ENCODE measurements at places on chromosomes 12 and 14.
A peak's percentile ranks its signal among the peaks of the same experiment; 100 is the strongest.

DNA sequence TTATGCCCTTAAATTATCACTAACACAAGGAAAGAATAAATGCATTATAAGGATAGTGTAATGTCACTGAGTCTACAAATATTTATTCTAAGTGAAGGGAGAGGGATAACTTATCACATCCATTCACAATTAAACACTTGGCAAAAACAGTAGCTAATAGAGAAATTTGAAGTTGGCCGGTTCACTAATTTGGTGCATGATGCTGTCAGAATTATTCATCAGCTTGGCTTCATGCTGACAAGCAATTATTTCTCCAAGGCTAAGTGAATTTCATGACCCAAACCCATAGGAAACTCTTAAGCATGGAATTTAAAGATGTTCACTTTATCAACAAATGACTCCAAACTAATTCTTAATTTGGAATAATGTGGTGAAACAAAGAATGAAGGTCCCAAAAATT is 25.0 kb upstream of the NR1H4 start:
- no peak for DNase-seq

GRCh38 chr12:68304626-68305025 is 27.5 kb downstream of the MDM1 start:
- no peak for DNase-seq

DNA sequence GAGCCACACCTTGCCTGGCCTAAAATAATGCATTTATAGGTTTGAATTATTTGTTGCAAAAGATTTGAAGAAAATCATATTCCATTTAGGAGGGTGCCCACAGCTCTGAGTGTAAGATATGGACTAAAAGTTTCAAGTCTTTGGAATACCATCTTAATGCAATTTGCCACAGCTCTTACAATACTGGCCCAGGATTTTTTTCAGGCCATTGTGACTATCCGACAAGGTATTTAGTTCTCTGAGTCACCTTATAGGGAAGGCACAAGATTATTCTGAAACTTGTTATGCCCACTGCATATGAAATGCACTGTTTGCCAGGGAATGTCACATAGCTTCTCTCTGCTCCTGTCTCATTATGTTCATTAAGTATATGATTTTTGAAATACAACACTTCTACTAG is 29.6 kb upstream of the SLC6A13 start:
- no peak for DNase-seq

GRCh38 chr12:63989301-63989845 is 144.9 kb downstream of the SRGAP1 start:
- DNase-seq: no peak

- DNase-seq: no peak
Observed at GRCh38 chr12:106254724-106255123, 6.9 kb upstream of the CKAP4 start.

- DNase-seq: no peak
Observed at GRCh38 chr12:108724054-108724889, 7.0 kb downstream of the CORO1C start.

GRCh38 chr12:128791395-128792322 is 32.1 kb downstream of the SLC15A4 start:
- DNase-seq: no peak

DNA sequence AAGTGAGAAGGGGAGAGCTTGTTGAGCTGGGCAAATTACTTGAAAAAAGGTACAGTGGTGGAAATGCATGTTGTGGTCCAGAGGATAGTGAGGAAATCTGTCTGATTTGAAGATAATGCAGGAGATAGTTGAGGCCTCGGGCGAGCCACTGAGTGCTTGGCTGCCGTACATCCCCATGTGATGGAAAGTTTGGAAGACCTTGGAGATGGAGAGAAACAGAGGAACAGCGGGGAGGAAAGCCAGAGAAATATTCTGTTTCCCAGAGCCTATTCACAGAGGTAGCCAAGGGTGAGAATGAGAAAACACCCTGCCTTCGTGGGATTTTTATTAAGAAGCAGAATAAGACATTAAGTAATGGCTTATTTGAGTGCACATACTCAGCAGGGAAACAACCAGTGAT is 498.2 kb downstream of the BCL11B start:
- no peak for DNase-seq

GRCh38 chr12:80129895-80130530 is 30.7 kb downstream of the OTOGL start:
- no peak for DNase-seq

DNA sequence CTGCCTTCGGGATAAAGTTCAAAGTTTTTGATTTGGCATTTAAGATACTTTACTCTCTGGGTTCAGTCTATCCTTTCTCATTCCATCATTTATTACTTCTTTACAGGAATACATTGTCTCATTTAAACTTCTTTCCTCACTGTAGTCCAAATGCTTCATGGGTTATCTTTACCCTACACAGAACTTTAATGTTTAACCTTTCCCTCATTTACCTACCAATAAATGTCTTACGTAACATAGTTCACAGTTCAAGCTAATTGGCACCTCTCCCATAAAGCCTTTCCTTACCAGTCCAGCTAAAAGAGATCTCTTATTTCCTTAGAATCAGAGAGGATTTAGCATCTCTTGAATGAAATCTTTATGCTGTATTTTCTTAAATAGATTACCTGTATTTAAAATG is 476.3 kb upstream of the SEL1L start:
- DNase-seq: no peak

DNA sequence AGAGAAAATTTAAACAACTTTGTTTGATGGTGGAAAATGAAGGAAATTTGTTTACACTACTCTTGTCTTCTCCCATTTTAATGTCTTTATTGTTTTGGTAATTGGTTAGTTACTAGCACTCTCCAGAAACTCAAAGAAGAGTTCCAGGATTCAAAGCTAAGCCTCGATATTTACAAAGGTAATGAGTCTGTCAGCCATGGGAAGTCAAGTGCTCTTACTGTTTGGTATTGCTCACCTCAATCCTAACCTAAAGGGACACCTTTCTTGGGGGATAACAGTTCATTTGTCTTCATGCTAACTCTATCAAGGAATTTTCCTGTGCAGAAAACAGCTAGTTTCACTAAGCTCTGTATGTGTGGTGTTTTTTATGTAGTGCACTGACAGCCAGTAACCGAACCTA is 222.9 kb upstream of the LMO3 start:
- DNase-seq: no peak

- no peak for DNase-seq
Observed at GRCh38 chr14:97166497-97166896, 369.3 kb downstream of the VRK1 start.

GRCh38 chr14:100747736-100748135 is 21.0 kb downstream of the DLK1 start:
- DNase-seq: no peak

DNA sequence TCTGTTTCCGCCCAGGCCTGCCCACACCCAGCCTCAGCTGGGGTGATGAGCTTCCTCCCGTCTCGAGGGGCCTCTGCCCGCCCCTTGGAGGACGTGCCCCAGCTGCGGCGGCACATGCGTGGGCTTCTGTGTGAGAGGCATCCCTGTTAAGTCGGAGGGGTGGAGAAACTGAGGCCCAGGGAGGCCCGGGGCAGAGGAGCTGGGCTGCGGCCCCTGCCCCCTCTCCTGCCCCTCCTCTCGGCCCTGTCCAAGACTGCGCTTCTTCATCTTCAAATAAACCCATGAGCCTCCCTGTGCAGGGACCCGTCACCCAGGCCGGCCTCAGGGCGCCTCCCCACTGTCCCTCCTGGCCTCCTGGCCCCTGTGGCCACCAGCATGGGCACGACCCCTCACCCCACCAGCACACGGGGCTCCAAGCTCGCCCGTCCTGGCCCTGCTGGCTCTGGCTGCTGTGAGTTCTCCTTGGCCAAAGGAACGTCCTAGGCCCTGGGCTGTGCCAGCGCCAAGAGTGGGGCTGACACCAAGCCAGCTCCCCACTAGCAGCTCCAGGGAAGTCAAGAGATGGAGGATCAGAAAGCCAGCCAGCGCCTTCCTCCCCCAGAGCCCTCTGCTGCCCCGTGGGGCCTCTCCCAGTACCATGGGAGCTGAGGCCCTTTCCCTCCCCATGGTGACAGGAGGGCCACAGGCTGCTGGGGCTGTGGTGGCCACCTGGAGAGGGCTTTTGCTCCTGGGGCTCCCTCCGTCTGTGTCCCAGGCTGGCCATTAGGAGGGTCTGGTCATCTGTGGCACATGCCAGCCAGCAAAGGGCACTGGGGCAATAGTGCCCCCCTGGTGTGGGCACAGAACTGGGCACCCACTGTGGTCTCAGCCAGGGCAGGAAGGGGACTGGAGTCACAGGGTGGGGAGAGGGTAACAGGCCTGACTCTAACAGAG is 180.4 kb downstream of the KIF26A start:
- no peak for DNase-seq

DNA sequence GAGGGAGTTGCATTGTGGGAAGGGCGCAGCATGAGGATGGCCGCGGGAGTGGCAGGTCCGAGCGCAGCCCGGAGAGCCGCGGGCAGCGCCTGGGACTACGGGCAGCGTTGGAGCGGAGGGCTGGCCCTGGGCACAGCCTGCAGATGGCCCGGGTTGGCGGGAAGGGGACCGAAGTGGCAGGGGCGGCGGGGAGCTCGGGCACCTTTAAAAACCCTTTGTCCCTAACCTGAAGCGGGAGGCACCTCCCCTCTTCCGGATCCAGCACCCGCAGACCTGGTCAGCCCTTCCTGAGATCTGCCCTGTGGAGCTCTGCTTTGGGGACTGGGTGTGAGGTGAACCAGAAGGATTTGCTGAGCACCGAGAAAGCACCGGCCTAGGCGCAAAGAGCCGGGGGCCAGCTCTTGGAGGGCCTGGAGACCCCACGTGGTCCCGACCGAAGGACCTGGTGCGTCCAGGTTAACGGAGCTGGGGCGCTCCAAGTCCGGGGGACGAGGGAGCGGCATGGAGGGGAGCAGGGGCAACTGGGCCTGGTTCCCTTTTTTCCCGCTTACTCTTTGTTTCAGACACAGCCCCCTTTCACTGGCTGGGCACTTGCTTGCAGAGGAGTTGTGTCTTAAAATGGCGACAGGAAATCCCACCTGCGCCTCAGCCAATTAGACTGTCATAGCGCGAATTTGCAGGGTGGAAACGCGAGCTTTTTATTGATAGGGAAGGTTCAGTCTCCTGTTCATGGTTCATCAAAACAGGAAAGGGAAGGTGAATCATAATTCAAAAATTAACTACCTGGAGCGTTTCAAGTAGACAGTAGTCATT is 792 bp upstream of the SLC38A1 start:
- peak; percentile 85 for DNase-seq

DNA sequence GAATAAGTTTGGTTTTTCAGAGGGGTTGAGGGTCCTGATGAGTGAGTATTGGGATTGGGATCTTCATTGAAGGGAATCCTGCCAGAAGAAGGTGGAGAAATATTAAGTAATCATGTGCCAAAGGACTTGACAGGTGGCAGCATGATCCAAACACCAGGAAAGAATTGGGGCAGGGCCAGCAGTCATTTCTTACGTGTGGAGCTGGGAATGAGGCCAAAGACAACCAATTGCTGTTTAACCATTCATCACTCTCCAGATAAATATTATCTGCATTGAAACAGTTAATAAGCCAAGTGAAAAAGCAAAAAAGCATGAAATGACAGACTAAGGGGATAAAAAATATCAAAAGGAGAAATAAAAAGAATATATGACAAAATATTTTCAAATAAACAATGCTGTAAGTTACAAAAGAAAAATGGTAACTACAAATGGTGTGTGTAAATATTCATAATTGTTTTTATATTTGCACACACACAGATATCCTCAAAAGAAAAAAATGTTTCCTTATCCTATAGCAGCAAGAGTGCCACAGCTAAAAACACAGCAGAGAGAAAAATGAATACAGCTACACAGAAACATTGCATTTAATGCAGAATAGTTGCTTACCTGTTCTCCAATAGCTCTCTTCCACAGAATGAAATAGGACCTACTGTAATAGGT is 26.2 kb downstream of the C2CD5 start:
- no peak for DNase-seq

DNA sequence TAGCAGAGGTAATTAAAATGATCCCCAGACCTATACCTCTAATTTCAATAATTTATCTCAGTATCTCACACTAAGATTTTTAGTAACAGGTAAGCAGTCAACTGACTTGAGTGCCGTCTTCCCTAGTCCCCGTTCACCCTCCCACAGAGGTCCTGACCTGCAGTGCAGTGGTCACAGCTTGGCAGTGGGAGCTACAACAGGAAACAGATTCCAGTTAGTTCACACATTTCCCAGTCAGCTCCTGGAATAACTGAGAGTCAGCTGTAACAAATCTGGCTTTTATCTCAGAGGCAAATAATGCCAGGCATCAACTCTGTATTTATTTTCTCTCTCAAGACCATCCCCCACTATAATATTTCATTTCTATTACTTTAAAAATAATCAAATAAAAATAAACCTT is 308.2 kb downstream of the ATP23 start:
- no peak for DNase-seq

DNA sequence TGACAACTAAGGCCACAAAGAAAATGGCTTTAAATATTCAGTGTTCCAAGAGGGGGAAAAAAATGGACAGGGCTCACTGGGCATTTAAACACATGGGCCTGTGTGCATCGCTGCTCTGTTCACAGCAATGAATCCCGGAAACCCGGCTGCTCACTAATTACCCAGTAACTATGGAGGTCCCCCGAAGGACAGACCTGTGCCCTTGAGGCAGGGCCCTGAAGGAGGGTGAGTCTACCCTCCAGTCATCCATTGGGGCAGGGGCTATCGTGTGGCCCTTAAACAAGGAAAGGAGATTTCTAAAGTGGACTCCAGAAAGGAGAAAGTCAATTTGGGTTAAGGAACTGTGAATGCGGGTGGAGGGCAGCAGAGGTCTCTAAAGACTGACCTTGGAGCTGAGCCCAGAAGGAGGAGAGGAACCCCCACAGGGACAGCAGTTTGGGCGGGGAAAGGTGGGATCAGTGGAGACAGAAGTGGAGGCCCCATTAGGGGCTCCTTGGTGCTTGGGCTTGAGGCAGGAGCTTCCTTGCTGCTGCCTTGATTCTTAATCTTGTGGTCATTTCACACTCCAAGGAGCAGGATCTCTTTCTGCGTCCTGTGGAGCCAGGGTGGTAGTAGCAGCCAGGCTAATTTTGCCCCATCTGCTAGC is 1.4 kb upstream of the CLMN start:
- no peak for DNase-seq

DNA sequence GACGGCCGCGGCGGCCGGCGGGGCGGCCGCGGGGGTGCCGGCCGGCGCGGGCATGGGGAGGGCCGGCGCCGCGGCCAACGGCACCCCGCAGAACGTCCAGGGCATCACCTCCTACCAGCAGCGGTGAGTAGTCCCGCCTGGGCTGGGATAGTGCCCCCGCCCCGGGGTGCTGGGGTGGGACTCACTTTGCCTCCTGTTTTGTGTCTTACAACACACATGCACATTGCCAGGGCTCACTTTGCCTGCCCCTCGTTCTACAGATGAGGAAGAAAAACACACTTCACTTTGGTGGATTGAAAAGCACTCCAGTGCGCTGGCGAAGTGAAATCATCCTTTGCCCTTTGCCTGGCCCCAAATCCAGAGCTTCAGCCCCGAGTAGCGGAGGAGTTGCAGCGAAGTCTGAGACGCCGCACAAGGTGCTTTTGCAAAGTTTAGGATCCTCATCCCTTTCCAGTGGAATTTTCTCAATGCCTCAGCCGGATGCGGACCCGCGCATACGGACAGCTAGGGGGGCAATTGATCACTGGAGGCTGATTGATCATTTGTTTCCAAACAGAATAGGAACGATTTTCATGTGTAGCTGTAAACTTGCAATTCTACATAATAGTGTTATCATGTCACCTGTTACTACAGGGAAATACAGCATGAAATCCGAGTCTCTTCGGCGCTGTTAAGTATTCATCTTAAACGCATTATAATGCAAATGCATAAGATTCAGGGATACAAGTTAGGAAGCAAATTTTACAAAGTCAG is 3.6 kb upstream of the NPAS3 start:
- no peak for DNase-seq

GRCh38 chr12:40002178-40003169 is 103.4 kb downstream of the SLC2A13 start:
- DNase-seq: no peak

Measured in activated T-cell treated with anti-CD3 and anti-CD28 coated beads, Interleukin-2, amount 50 U/mL, for 48 hours (primary cell).